ENCODE measurements at places on chromosomes 7 and 10. TPM values are rescaled to one million over a fixed set of nuclear protein-coding genes. Genes with fewer than 3 reads are reported as not detected.

DNA sequence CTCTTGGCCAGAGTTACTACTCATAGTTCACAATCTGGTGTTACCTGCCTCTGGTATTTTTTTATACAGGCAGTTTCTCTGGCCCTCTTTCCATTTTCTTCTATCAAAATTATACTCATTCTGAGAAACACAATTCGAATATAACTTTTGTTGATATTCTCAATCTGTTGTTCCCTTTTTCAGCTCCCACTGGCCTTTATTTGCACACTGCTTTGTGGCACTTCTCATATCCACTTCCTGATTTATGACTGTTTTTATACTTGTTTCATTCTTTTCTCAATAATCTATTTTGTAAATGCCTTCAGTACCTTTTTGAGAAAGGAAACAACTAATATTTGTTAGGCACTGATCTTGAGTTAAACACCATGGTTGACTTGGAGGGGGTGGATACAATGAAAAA is 93.8 kb upstream of the HDAC9 start:
- no peak for DNase-seq

DNA sequence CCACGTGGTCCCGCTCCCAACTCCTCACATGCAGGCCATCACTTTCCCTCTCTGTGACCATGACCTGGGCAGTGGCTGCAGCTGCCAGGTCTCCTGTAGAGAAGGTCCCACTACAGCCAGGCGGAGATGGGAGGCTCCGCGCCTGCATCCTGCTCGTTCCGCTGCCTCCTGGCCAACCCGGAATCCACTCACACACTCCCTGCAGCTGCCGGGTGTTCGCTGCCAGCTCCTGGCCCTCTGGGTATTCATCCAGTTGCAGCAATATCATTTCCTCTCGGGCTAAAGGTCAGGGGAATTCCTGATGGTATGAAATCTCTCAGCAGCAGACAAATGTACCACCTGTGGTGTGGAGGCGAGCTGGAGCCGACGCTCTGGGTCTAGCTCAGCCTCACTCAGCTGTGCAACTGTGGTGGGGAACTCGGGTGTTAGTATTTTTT is 65.7 kb downstream of the TLL2 start:
- DNase-seq: no peak

- DNase-seq: no peak
These were observed 37.2 kb downstream of the PLEKHS1 start for GRCh38 chr10:113788604-113789083.

GRCh38 chr7:50835156-50835555 is 52.5 kb upstream of the GRB10 start:
- no peak for DNase-seq

The LANCL2 gene
- 31.9 TPM for polyA plus RNA-seq

The ASB10 gene
- polyA plus RNA-seq: not detected

The NUTM2E gene
- polyA plus RNA-seq: 0.18 TPM
